Metanephros (tissue), 2 donors: ENCODE measurements at places on chromosomes 13 and 19. TPM values are rescaled to one million over a fixed set of nuclear protein-coding genes. Genes with fewer than 3 reads are reported as not detected.

Gene CERS1
- 6.8 TPM for total RNA-seq

Gene LGALS14
- total RNA-seq, result not detected

Gene PLIN3
- total RNA-seq, result 69.4 TPM

Gene ZNF791
- total RNA-seq, result 21.5 TPM

Gene S1PR4
- 4.8 TPM for total RNA-seq

Gene TEX29
- 0.58 TPM for total RNA-seq

Gene LRRC8E
- total RNA-seq, result 2.7 TPM

Gene EXOC3L2
- total RNA-seq, result 27.9 TPM

Gene CALR3
- not detected for total RNA-seq

Gene MICOS13
- total RNA-seq, result 90.4 TPM

Gene ZNF546
- total RNA-seq, result 8.1 TPM

Gene ZNF99
- 0.82 TPM for total RNA-seq

Gene KLK3
- total RNA-seq, result not detected

Gene DIAPH3
- 7.1 TPM for total RNA-seq

Gene MPV17L2
- 8.1 TPM for total RNA-seq

Gene ZNF845
- total RNA-seq, result 8.2 TPM

Gene SPRY2
- total RNA-seq, result 46.9 TPM

Gene SIGLECL1
- not detected for total RNA-seq

Gene C19orf12
- 21.0 TPM for total RNA-seq

Gene PSG6
- total RNA-seq, result not detected

Gene IL17D
- total RNA-seq, result 4.3 TPM

Gene MISP
- total RNA-seq, result 10.3 TPM

Gene NEK5
- 1.8 TPM for total RNA-seq

Gene CPB2
- total RNA-seq, result not detected

Gene SETDB2
- 20.1 TPM for total RNA-seq

Gene CYP4F8
- total RNA-seq, result not detected

Gene KL
- 44.2 TPM for total RNA-seq

Gene ZNF776
- total RNA-seq, result 47.7 TPM

Gene FCER2
- 0.23 TPM for total RNA-seq

Gene KRI1
- total RNA-seq, result 22.5 TPM

Gene TBC1D4
- total RNA-seq, result 69.8 TPM

Gene COQ8B
- 42.6 TPM for total RNA-seq

Gene HSH2D
- 2.6 TPM for total RNA-seq

Gene ACER1
- not detected for total RNA-seq

Gene CLASRP
- 30.4 TPM for total RNA-seq

Gene S1PR5
- total RNA-seq, result 1.7 TPM
